ENCODE measurements at places on chromosomes 3 and 15.

GRCh38 chr15:63672369-63672768 is 75.2 kb downstream of the FBXL22 start:
- no peak for DNase-seq

DNA sequence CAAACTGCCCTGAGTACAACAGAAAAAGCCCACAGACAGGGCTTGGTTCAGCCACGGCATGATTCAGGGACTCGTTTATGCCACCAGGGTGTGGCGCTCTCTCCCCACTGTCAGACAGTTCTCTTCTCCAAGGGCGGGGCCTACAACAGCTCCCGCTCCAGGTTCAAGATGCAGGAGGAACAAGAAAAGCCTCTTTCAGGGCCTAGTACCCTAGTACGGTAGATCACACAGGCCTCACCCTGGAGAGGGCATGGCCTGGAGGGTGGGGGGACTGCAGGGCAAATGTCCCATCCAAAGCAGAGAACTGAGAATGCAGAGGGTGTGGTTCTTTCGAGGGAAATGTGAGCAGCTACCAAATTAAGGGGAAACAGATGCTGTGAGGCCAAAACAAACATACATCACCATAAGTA is 12.0 kb downstream of the MESD start:
- DNase-seq, result peak; percentile 2

GRCh38 chr3:34141841-34142337 is 343.5 kb downstream of the PDCD6IP start:
- DNase-seq, result peak; percentile 16

DNA sequence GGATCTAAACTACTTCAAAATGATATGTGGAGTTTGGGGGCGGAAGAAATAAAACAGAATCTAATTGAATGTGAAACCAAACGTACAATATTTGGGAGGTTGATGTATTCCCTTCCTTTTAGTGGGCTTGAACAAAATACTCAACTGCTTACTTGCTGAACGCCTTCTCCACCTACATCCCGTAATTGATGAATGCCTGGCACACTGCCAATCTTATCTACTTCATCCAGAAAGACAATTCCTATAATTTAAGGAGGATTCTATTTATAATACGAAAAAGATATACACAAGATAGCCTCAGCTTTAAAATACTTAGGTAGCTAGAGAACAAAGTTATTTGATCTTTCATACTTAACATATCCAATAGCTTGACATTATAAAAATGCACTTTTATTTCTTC is 23.1 kb upstream of the PDCD7 start:
- DNase-seq, result no peak

GRCh38 chr3:73757536-73757935 is 132.8 kb upstream of the PDZRN3 start:
- no peak for DNase-seq

GRCh38 chr3:880371-880770 is 212.5 kb upstream of the CNTN6 start:
- no peak for DNase-seq

DNA sequence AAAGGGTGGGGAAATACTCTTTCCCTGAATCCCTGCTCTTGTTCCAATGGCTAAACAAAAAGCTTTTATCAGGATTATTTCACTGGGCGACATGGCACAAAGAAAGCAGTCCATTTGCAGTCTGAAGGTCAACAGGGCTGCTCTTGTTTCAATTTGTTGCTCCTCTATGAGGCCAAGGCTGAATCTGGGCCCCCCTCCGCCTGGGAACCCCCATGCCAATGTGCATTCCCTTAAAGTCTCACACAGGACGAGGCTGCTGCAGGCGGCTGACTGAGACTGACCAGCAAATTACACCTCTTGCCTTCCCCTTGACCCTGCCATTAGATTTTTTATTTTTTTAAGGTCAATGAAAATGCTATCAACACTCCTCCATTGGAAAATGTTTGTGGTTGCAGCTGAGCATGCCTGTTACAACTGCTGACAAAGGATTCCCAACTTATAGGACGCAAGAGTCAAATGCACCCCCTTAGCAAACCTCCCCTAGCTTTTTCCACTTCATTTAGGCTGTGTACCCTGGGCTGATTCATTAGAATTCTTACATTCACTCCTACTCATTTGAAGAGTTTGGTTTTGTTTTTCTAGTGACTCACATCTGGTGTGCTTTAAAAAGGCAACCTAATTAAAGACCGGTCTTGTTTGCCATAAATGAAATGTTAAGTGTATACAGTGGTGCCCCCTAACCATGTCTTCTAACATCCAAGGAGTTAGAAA is 60.8 kb upstream of the ARHGEF3 start:
- no peak for DNase-seq

DNA sequence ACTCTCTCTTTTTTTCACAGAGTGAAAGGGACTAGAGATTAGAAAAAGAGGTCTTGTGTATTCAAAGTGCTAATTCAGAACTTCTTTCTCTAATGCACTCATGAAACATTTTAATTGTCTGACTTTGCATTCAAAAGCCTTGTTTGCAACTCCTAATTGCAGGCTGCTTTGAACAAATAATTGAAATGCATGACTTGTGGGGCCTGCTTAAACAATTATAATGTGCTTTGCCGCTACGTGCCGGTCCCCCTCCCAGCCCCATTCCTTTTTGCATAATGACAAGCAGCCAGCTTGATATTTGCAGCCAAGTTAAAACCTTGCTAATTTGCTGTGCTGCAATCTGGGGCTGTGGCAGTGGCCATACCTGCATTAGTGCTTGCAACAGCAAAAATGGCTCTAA is 114.5 kb downstream of the FOXB1 start:
- no peak for DNase-seq

DNA sequence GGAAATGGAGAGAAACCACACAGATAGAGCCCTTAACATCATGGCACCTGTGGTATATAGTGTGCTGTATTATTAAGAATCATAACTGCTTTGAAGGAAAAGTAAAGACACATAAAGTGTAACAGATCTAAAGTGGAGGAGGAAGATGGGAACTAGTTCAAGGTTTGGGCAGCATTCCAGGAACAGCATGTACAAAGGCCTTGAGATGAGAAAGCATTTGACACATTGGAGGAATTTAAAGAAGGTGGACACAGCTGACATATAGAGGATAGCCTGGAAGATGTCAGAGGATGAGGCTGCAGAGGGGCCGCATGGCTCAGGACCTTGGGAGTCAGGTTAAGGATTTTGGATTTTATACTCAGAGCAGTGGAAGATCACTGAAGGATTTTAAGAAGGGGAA is 39.0 kb downstream of the LRTM1 start:
- no peak for DNase-seq

DNA sequence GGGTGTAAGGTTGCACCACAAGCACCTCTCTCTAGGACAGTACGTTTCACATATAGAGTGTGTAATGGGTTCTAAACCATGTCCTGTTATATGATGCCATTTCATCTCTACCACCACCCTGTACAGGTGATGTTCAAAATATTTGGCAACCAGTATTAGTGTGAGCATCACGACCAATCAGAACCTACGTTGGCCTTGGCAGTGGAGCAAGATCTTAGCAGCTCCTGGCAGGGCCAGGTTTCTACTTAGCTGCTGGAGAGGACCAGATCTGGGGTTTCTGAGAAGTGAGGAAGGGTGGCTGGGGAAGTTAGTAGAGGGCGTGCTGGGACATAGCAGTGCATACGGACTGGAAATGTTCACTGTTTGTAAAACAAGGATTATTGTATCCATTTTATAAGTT is 23.1 kb upstream of the MITF start:
- DNase-seq, result no peak

DNA sequence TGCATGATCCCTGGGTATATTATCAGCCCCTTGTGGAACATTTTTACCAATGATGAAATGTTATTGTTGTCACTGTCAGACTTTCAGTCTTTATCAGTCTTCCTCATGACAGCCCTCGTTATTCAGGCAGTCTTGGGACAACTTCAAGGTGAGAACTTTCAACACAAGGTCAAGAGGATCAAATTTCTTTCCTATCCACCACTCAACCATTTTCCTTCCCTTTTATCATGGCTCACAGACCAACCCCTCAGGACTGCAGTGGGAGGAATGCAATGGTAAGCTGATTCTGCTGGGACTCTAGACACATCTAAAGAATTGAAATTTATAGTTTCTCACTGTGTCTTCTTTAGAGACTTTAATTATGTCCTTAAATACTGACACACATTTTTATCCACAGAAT is 107.0 kb upstream of the LSAMP start:
- no peak for DNase-seq

- DNase-seq, result peak; percentile 10
Measured at GRCh38 chr3:168467115-168467714, 371.5 kb upstream of the GOLIM4 start.

DNA sequence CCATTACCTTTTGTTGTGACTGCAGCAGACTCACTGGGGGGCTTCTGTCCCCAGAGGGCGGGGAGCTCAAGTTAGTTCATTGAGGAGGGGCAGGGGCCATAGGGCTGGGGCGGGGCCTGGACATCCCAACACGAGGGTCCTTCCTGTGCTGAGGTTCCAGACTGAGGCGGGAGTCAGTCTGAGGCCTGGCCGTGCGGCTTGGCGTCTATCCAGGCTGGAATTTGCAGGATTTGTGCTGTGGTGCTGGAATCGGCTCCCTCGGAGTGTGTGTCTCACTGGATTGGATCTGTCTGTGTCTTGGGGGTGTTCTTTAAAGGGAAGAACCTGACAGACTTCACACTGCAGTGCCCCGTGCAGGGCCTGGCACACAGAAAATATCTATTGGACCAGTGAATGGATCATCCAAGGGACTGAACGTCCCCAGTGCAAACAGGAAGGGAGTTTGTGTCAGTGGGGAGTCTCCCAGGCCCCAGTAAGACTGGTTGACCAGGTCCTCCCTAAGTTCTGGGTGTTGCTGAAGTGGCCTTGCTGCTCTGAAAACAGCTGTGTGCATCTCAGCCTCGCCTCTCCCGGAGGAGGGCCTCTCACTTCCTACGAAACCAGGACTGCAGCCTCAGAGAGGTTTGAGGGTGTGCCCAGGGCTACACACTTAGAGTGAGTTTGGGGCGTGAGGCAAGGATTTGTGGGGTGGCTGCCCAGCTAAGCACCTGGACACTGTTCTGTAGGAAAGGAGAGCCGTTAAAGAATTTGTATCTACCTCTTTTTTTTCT is 26.1 kb downstream of the GOLGA6L2 start:
- no peak for DNase-seq

DNA sequence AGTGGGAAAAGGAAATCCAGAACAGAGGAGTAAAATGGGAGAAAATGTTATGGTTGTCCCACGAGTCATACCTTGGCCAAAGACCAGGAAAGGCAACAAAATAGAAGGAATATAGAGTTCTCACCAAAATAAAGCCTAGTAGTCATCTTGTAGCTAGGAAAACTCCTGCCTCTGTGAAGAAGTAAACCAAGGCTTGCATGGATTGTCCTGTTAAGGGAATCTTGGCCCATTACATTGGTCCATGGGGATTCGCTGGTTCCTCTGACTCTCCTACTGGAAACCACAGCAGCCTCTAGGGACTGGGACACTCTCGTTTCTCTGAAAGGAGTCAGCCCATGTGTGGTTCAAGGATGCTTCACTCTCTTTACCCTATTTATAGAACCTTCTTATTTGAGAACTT is 62.9 kb upstream of the FNDC3B start:
- DNase-seq, result no peak

- DNase-seq, result no peak
Measured at GRCh38 chr3:46884427-46884826, 6.9 kb downstream of the PTH1R start.

GRCh38 chr3:172635588-172635987 is 75.3 kb downstream of the NCEH1 start:
- no peak for DNase-seq

- no peak for DNase-seq
Measured at GRCh38 chr15:69059557-69059943, 45.1 kb downstream of the NOX5 start.

- DNase-seq, result no peak
Measured at GRCh38 chr3:113428581-113428980, 12.7 kb downstream of the CFAP44 start.

Measured in NCI-H1092 treated with DMSO at 0.1 percent for 48 hours (cell line).